ENCODE measurements at places on chromosomes 3 and 15.

GRCh38 chr15:66503780-66504562 is 684 bp downstream of the RPL4 start:
- no peak for DNase-seq

GRCh38 chr15:70043590-70043989 is 54.1 kb downstream of the TLE3 start:
- no peak for DNase-seq

DNA sequence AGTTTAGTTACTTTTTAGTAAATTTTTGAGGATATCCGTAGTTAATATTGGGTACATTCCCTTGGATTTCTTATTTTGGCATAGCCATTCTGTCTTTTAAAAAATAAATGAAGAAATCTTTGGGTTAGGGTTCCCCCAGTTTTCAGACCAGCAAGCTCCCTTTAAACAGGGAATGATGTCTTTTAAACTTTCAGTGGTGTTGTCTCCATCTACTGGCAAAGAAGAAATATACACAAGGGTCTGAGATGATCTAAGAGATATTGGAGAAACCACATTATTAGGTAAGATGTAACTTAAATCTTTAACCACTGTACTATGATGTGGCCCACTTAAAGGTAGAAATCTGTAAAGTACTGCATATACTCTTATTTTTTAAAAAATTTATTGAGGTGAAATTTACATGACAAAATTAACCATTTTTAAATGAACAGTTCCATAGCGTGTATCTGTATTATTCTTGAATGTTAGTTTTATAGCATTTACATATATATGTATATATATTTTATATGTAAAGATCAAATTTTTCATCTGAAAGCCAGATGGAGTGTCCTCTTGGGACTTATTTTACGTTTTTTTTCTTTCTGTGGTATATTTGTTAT is 35.1 kb upstream of the EIF3J start:
- DNase-seq = peak; percentile 51

- DNase-seq = no peak
These were observed 78.6 kb upstream of the ROBO2 start for GRCh38 chr3:76961284-76961683.

- no peak for DNase-seq
These were observed 57.5 kb downstream of the MFSD1 start for GRCh38 chr3:158859362-158859761.

DNA sequence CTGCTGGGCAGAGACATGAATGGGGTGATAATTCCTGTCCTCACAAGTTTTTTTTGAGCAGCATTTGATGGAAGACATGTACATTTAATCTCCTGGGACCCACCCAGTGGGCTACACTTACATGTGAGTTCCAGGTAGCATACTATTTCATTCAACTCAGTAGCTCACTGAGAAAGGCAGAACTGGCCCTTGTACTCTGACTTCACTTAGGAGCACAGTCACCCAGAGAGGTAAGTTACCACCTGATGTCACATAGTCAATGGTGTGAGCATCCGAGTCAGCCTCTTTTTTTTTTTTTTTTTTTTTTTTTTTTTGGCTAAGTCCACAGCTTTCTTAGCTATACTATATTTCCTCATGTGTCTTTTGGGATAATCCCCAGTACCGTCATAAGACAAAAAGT is 32.7 kb upstream of the MCTP2 start:
- no peak for DNase-seq

DNA sequence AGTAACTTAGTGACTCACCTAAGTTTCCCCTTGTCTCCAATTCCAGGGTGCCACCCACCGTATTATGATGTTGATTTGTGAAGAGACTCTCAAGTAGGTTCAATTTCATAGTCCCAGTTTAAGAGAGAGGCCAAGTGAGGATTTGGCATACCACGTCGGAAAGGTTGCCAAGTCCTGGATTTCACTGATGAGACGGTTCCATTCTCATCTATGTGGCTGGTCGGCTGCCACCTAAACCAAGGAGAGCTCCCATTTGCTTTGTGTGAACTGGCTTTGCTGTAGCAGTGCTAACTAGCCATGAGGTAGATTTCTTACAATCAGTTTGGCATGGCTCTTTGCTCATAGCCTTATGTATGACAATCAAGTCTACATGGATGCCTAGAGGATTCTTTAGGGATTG is 653.6 kb downstream of the NLGN1 start:
- no peak for DNase-seq

GRCh38 chr15:45892182-45892581 is 257.4 kb downstream of the SQOR start:
- DNase-seq = no peak

GRCh38 chr3:34381243-34381642 is 582.8 kb downstream of the PDCD6IP start:
- no peak for DNase-seq

GRCh38 chr3:194485881-194486539 is 792 bp downstream of the ATP13A3 start:
- peak; percentile 55 for DNase-seq

DNA sequence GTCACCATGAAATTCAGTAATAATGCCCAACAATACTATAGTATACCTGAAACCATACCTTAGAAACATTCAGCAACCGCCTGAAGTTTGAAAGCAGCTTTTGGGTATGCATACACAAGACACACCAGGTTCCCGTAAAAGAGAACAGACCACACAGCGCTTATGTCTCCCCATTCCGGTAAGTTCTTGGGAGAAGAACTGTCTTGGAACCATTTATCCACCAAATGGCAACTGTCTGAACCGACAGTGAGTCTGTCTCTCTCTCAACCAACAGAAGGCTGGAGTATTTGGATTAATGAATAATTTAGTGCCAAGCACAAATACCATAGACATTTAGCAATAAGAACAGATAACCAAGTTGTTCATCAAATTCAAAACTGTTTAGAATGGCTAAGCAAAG is 7.6 kb downstream of the RGMA start:
- DNase-seq = no peak

GRCh38 chr3:131731709-131732108 is 228.9 kb upstream of the MRPL3 start:
- no peak for DNase-seq

DNA sequence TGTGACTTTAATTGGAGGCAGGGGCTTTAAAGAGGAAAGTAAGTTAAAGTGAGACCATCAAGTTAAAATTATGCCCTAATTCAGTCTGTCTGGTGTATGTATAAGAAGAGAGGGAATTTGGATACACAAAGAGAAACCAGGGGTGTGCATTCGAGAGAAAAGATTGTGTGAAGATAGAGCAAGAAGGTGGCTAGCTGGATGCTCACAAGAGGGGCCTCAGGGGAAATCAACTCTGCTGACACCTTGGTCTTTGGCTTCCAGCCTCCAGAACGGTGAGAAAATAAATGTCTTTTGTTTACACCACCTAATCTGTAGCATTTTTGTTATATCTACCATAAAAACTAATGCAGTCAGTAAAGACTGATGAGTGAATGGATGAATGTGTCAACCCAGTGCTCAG is 907.3 kb upstream of the CFAP20DC start:
- DNase-seq = no peak

DNA sequence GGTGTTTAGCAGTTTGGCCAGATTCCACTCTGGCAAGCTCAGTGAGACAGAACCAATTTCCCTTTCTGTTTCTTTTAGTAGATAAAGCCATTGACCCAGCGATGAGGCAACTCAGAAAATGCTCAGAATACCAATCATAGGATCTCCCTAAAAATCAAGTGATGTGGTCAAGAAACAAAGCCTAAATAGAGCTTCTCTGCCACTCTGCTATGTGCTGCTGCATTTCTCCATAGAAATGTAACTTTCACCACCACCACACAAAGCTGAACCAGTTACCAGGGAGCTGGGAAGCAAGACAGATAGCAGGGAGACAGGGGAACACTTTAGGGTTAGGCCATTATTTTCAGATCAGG is 109.8 kb downstream of the RPL22L1 start:
- DNase-seq = no peak

- no peak for DNase-seq
These were observed 95.3 kb downstream of the AKAP13 start for GRCh38 chr15:85475711-85476110.

- DNase-seq = no peak
These were observed 16.7 kb downstream of the CMSS1 start for GRCh38 chr3:99834211-99834957.

DNA sequence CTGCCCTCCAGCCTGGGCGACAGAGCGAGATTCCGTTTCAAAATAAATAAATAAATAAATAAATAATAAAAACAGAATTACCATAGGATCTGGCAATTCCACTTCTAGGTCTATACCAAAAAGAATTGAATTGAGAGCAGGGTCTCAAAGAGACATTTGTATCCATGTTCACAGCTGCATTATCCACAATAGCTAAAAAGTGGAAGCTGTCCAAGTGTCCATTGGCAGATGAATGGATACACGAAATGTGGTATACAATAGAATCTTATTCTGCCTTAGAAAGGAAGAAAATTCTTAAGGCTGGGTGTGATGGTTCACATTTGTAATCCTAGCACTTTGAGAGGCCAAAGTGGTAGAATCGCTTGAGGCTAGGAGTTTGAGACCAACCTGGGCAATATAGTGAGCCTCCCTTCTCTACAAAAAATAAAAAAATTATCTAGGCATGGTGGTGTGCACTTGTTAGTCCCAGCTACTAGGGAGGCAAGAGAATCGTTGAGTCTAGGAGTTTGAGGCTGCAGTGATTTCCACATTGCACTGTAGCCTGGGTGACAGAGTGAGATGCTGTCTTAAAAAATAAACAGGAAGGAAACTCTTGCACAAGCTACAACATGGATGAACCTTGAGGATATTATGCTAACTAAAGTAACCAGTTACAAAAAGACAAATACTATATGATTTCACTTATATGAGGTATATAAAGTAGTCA is 24.2 kb downstream of the PFKFB4 start:
- DNase-seq = no peak

DNA sequence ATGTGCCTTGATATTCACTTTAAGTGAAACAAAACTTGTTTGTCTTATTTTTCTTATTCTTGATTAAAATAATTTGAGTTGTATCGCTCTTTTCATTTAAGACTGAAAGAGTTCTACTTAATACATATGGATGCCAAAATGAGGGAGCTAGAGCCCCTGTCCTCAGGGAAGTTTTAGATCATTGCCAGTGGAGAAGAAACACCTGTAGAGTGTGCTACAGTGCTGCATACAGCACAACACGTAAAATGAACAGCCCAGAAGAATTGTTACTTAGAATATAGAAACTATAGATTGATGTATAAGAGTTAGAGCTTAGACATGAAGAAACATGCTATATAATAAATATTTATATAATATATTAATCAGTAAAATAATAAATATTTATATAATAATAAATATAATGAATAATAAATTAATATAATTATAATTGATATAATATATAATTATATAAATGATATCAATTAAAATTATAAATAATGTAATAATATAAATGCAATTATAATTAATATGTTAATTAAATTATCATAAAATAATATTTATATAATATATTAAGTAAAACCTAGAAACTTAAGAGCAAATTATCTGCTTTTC is 1234.7 kb downstream of the ROBO2 start:
- no peak for DNase-seq

DNA sequence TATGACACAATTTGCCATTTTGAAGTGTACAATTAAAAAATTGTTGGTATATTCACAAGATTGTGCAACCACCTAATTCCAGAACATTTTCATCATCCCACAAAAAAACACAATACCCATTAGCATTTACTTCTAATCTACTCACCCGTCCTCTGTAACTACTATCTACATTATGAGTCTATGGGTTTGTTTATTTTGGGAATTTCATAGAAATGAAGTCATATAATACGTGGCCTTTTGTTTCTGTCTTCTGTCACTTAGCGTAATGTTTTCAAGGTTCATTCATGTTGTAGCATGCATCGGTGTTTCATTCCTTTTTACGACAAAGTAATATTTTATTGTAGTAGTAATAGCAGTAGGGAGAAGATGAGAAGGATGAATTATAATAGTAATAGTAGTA is 55.2 kb upstream of the CNTN6 start:
- DNase-seq = no peak

- DNase-seq = no peak
These were observed 82.8 kb downstream of the MAGI1 start for GRCh38 chr3:65955792-65956477.

DNA sequence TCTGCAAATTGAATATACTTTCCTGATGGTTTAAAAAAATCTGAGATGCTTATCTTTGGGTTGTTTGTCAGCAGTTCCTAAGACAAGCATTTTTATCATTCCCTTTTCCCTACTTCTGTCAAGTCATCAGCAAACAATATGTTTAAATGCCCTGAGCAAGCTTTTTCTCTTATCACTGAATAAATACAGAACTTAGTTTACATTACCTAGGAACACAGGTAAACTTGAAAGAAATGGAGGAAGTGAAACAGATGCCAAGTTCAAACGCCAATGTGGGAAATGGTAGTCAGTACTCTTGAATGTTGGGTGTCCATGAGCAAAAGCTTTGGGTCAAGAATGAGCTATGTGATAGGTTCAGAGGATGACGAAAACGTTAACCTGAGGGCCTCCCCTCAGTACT is 17.2 kb upstream of the TCAIM start:
- DNase-seq = no peak

GRCh38 chr3:151800431-151800830 is 13.5 kb upstream of the AADAC start:
- no peak for DNase-seq

GRCh38 chr15:58546066-58546591 is 114.3 kb downstream of the LIPC start:
- DNase-seq = no peak

GRCh38 chr3:36964331-36964730 is 19.5 kb upstream of the TRANK1 start:
- no peak for DNase-seq

- no peak for DNase-seq
These were observed 55.0 kb upstream of the LCTL start for GRCh38 chr15:66620744-66621344.
